NCI-H1092 (cell line): ENCODE measurements at places on chromosomes 6 and 20.

- DNase-seq, result no peak
These were observed 1.4 kb downstream of the ZNF512B start for GRCh38 chr20:63968136-63968927.

DNA sequence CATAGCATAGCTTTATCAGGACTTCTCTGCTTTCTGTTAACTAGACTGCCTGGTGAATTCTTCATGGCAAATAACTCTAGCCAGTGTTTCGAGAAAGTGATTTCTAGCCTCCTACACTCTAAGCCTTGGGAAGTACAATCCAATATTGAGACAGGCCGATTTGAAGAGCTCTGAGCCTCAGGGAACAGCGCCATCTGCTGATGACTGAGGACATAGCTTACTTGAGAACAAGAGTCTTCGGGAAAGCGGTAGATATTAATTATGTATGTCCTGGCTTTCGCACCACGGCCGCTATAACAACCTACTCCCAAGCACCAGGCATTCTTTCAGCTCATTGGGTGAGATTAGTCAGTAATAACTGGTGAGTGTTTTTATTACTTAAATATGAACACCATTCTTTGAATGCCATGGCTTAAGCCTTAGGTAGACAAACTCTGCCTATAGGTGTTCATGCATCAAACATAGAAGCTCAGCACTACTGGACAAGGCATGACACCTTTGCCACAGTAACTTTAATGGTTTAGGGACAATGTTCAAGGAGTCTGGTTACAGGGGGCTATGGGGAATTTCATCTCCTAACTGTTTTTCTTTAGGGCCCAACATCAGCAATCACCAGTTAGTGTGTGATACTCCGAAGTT is 518.6 kb downstream of the BMP2 start:
- peak; percentile 72 for DNase-seq

DNA sequence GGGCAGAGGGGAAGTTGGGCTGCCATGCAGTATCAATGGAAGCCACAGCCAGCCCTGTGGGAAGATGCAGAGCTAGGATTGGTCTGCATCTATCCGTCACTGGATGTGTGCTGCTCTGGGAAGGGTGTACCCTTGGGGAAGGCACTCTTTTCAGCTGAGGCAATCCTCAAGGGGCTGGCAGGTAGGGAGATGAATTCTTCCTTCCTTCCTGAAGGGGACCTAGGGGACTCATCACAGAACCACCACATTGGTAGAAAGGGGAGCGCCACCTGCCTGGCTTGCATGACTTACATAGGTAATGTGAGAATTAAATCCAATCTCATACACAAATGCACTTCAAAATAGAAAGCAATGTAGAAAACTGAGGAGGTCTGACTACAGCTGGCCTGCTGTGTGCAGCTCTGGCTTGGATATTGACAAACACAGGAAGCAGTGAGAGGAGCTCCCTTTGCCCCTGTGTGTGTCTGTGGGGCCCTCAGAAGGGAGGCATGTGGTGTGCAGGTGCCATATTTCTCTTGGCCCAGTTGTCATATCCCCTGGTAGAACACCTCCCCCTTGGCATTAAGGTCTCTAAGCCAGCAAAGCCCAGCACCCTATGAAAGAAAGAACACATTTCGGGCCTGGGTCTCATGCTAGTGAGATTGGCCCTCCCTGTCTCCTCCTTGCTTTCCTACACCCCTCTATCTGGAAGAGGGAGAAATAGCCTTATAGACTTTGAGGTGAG is 260.3 kb upstream of the MOCS1 start:
- DNase-seq, result no peak

DNA sequence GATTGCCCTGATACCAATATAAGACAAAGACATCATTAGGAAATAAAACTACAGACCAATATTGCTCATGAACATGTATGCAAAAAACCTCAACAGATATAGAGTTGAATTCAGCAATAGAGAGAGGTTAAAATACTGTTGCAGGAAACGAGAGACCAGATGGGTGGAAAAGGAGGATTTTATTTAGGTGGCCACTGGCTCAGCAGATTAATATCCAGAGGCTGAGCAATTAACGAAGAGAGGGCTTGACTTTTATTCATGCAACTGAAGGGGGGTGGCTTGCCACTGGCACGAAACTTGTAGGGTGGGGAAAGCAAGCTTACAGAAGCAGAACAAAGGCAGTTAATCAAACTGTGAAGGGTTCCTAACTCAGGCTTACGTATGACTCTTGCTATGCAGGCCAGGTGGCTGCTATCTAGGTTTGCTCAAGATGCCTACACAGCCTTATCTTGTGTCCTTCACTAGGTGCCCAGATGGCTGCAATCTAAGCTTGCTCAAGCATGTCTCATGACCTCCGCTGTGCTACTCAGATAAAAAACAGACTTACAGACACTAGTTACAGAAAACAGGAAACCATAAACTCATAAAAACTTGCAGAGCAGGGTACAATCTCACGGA is 126.4 kb downstream of the MMUT start:
- DNase-seq, result no peak

DNA sequence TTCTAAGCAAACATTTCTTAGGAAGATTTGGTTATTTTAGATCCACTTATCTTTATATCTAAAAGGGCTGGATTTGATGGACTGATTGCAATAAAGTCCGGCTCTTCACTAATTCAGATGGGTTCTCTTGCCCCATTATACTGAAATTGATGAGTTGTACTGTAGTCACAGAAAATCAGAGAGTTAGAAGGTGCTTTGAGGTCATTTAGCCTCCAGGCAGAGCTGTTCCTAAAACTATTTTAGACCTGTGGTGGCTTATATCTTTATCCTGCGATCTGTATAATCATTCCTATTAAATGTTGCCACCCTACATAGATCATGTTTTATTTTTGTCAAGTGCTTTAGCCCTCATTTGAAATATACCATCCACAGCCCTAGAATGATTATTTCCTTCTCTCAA is 61.3 kb upstream of the ATXN1 start:
- DNase-seq, result no peak
